ENCODE measurements at places on chromosomes 2 and 18.

DNA sequence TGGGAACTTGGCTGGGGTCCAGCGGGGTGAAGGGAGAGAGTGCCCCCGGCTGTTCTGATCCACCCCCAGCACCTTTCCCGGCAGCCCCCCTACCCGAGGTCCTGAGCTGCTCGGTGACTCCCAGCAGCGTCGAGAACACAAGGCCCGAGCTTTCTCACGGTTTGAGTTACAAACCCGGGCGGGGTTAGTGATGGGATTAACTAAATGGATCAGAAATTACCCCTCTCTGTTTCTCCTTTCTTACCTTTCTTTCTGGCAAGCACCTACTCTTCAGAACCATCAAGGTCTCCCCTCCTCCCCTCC, 139.4 kb upstream of the GPC1 start:
- no peak for DNase-seq

- no peak for DNase-seq
Observed at GRCh38 chr18:63784787-63785452, 9.7 kb downstream of the SERPINB7 start.

- DNase-seq, result no peak
Observed at GRCh38 chr2:66665124-66665984, 230.4 kb downstream of the MEIS1 start.

DNA sequence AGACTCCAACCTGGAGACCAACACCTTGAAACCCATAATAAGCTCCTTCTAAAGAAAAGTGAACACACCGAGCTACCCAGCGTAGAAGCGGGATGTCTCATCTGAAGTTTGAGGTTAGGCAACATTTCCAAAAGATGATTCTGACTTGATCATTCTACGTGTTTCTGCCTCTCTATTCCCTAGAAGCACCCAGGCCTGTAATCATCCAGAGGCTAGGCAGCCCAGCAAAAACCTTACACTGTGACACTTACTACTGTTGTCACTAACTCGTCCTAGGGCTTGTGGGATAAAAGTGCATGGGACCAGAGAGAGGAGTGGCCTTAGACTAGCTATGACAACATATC, 1.4 kb downstream of the ZBTB14 start:
- DNase-seq, result no peak

DNA sequence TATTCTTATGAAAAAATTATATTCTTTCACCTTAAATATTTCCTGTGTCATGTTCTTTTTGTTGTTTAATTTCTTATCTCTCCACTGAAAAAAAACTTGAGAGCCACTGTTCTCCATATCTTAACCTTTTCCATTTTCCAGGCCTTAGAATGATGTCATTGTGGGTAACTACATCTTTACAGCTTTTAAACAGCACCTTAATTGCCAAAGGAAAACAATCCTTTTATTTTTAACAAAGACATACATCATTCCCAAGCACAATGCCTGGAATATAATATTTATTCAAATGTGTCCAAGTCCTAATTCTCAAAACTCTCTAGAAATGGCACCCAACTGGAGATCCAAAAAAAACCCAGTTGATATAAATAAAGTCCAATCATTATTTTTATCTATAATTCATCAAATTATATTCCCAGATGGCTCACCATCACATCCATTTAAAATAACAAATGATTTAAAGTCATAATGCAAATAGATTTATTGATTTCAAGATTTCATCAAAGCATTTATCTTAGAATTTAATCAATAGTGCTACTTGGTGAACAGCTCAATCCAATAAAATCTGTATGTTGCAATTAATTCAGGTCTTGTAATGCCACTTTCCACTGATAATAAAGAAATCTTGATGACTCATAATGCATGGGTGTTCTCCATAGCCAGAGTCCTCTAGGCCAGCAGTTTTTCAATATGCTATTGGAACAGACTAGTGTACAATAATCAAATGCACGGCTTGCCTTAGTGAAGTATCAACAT, 107.1 kb upstream of the MAPRE2 start:
- no peak for DNase-seq

All from stimulated activated CD4-positive, alpha-beta T cell treated with anti-CD3 and anti-CD28 coated beads, Interleukin-1b, Interleukin-23, amount 100 ng/mL, for 24 hours (primary cell).